Left hindlimb (tissue), 1 donor: ENCODE measurements at places on chromosomes 5 and 9.

DNA sequence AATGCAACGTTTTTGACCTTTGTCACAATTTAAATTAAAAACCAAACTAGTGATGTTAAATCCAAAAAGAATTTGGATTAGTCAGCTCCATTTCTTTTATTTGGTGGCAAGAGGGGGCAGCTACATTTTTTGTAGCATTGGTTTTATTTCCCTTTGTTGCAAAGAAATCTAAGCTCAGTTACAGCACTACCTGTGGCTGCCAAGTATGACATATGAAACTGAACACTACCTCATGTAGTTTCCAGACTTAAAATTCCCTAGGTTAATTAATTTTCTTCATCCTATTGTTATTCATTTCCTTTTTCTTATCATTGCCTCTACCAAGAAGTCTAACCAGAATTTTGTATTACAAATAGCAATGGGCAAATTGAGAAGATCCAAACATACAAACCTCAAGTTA, 393.5 kb downstream of the BRINP1 start:
- DNase-seq: no peak

DNA sequence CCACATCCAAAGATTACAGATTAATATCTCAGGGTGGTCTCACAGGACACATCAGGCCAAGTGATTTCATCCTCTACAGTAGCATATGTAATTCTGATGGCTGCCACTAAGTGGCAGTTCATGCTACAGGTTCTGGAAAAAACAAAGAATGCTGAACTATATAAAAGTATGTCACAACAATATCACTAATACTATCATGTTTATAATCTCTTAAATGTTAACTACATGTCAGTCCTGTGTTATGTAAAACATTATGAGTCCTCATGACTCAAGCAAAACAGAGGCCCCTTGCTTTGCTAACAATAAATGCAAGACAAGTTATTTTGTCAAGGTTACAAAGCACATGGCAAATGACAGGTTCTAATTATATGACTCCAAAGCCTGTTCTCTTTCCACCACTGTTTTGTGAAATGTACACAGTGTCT, 233.2 kb downstream of the FBXL17 start:
- no peak for DNase-seq

DNA sequence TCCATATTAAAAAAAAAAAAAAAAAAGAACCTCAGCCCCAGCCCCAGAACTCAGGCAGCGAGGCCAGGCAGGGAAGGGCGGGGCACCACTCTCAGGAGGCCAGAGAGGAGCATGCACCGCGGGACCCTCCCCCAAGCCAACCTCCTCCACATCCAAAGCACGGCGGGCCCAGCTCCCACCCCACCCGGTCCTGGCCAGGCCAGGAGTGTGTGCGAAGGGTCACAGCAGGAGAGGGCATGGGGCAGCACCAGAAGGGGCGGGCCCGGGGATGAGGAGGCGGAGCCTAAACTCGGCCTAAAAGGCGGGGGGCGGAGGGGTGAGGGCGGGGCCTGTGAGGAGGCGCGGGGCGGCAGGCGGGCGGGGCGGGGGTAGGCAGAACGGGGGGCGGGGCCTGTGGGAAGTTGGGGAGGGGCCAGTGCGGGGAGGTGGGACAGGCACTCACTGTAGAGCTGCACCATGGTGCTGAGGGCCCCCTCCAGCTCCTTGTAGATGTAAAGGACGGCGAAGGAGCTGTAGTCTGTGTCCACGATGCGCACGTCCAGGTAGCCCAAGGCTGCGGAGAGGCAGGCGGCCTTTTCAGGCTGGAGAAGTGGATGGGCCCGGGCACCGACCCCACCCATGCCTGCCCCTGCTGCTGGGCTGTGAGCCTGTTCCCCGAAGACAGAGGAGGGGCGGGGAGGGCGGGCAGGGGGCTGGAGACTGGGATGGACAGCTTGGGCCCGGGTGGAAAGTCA, 1.2 kb downstream of the LCN15 start:
- peak; percentile 59 for DNase-seq

GRCh38 chr9:8186560-8186959, 387.0 kb upstream of the DMAC1 start:
- no peak for DNase-seq

GRCh38 chr5:128885649-128886255, 79.5 kb upstream of the SLC27A6 start:
- no peak for DNase-seq
